ENCODE measurements at places on chromosomes 4 and X. TPM values are rescaled to one million over a fixed set of nuclear protein-coding genes. Genes with fewer than 3 reads are reported as not detected.

DNA sequence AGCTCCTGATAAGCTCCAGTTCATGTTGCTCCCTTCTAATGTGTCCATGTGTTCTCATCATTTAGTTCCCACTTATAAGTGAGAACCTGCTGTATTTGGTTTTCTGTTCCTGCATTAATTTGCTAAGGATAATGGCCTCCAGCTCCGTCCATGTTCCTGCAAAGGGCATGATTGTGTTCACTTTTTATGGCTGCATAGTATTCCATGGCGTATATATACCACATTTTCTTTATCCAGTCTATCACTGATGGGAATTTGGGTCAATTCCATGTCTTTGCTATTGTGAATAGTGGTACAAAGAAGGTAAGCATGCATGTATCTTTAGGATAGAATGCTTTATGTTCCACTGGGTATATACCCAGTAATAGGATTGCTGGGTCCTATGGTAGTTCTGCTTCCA lies 197.2 kb upstream of the ITM2A start:
- DNase-seq: no peak

DNA sequence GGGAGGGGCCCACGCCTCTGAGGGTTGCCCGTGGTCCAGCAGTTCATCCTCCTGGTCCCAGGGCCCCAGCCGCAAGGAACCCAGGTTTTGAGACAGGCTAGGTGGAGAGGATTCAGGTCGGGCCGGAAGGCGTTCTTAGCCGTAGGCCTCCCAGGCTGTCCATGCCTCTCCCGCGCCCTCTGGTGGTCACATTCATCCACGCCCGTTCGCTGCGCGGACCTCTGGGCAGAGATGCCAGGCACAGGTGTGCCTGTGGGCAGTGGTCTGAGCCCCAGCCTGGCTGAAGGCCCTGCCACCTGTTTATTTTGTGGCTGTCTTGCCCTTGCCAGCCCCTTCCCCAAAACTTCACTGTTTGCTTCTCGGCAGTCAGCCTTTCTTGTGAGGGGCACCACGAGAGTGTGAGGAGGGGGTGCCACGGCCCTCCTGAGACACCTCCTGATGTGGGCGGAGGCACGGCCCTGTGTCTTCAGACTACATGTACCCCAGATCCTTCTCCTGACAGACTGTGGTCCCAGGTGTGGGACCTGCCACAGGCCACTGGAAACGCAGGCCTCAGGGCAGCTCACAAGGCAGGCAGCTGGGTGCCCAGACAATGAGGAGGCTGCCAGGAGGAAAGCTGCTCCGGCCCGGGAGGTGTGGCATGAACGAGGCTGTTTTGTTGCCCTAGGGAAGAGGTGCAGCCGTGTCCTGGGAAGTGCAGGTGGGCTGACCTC lies 5.0 kb downstream of the UVSSA start:
- peak; percentile 52 for DNase-seq

DNA sequence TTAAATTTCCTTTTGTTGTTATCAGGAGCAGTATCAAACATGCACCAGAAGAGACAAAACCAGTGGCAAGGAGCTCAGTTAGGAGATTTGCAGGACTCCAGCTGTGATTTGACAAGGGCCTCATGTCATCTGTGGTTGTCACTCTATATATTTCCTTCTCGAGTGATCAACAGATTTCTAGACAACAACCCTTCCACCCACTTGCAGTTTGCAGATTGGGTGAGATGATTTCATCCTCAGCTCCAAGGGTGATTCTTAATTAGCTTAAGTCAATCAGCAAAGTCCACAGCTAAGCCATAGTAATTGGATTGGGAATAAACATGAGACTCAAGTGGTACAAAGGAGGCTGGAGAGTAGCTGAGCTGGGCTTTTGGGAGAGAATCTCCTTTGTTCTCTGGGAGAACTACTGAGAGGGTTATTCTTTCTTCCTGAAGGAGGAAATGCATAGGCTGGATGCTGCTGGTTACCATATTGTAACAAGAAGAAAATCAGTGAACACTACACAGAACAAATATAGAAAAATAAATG lies 192.8 kb downstream of the PPARGC1A start:
- no peak for DNase-seq

DNA sequence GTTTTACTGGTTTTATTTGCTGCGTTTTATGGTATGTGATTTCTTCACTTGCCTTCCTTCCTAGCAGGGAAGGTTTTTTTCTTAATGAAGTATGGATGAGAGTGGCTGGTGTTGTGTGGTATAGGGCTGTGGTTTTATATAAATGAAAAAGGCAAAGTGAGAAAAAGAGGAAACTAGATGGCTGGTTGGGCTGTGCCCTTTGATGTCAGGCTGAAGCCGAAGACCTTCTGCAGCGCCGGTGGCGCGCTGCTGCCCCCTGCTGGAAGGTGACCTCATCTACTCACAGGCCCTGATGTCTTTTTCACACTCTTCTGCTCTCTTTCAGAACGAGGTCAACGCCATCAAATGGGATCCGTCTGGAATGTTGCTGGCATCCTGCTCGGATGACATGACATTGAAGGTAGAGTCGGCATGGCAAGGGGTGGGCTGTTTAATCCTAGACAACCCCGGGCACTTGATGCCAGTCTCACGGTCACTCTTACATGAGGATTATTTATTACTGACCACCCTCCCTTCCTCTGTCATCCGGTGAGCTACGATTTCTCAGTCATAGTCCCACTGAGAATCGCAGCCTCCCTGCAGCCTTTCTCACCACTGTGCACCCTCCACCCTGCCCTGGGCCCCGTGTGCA lies 56.6 kb downstream of the GPR143 start:
- peak; percentile 70 for DNase-seq

- DNase-seq: no peak
Observed at GRCh38 chrX:129545408-129545807, 5.3 kb downstream of the OCRL start.

DNA sequence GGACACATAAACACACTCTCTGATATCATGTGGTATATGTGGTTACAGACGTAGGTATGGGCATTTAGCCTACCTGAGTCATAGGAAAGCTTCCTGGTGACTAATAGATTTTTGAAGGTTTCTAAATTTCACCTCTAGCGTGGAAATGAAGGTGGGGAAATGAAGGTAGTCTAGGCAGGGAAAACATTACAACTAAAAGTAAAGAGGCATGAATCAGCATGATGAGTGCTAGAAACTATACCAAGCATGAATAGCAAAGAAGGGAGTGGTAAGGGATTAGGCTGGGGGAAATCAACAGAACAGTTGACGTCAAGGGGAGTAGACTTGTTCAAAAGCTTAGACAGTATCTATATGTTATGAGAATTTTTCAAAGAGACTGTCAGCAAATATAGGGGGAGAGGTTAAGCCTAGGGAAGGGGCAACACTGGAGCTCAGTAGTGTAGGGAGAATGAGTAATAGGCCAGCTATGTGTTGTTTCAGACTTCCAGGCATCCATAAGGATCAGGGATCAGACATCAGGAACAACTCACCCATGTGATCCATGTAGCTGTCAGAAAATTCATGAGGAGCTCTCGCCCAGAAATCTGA lies 279.3 kb upstream of the DIPK2B start:
- DNase-seq: peak; percentile 89

DNA sequence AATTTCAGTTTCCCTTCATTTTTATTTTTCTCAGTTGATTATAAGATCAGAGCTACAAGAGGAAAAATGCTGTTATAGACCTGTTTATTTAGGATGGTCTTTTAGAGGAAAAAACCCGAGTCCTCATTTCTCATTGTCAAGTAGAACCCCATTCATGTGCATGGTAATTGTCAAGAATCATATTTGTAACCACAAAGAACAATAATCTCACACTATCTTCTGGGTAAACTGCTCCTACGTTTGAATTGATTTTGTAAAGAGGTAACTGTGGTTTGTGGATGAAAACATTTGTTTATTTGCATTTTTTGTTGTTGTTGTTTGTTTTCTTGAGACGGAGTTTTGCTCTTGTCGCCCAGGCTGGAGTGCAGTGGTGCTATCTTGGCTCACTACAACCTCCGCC lies 23.8 kb downstream of the RAPGEF2 start:
- DNase-seq: no peak

DNA sequence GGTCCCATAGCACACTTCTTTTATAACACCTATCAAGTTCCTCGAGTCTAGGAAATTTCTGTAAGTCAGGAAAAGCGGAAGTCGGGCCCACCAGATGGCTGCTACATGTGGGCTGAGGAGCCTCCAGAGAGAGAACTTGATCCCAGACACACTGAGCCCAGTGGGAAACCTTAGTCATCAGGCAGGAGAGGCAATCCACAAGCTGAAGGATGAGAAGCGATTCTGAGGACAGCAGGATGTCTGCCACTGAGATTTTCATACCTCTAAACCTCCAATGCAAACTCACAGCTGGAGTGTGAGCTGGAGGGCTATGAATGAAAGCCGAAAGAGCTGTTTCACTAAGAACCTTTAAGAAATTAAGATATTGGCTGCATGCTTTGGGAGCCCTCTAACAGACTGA lies 52.6 kb upstream of the PDHA1 start:
- DNase-seq: no peak

DNA sequence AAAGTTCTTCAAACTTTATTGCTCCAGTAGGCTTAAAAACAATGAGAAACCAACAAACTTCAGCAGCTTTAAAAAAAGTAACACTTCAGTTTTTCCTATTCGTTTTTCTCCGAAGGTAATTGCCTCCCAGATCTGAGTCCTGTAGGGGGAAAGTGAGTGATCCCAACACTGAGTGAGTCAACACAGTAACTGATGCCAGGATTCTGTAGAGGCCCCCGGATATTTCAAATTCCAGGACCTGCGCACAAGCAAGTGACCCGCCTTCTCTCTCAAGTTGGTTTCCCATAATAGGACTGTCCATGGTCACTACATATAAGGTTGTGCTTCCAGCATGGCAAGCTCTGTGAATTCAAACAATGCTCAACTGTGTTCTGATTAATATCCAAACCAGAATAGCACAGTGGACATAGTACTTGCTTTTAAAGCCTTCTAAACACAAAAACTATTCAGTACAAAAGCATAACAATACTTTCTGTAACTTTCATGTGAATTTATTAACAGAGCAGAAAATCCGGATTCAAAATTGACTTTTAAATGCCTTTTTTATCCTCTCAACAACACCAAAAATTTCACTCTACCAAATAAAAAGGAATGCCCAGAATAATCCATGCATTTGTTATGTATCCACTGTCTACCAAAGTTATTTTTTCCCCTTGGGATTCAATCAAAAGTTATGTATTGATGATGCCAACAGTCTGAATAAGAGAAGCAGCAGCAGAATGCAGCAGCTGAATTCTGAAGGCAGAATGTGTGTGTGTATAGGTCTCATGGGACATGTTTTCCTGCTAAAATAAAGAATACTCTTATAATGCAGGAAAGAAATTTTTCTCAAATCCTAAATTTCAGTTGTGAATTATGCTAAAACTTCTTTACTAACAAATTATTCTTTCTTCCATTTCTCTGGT lies at the start of gene DMD:
TSS of gene DMD (minus strand) at position 194 of the 905 bp plus-strand sequence. CDS start 237 bp downstream, outside the sequence.
- peak; percentile 0 for DNase-seq

- no peak for DNase-seq
Observed at GRCh38 chr4:158527516-158527915, 5.8 kb downstream of the RXFP1 start.

DNA sequence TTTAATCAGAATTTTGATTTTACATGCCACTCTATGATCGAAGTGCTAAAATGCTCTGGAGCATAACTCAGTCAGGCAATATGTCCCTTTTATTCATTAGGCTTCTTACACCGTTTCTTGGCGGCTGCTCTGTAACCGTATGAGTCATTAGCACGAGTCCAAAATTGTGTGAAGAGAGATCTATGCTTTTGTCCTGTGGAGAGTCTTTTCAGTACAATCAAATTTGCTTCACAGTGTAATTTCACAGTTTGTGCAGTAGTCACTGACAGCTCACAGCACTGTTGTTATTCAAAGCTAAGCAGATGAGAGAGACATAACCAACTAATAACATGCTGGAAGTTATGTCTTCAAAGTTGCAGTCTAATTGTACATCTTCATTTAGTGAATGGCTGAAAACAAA lies 167.8 kb downstream of the PCDH10 start:
- peak; percentile 58 for DNase-seq

DNA sequence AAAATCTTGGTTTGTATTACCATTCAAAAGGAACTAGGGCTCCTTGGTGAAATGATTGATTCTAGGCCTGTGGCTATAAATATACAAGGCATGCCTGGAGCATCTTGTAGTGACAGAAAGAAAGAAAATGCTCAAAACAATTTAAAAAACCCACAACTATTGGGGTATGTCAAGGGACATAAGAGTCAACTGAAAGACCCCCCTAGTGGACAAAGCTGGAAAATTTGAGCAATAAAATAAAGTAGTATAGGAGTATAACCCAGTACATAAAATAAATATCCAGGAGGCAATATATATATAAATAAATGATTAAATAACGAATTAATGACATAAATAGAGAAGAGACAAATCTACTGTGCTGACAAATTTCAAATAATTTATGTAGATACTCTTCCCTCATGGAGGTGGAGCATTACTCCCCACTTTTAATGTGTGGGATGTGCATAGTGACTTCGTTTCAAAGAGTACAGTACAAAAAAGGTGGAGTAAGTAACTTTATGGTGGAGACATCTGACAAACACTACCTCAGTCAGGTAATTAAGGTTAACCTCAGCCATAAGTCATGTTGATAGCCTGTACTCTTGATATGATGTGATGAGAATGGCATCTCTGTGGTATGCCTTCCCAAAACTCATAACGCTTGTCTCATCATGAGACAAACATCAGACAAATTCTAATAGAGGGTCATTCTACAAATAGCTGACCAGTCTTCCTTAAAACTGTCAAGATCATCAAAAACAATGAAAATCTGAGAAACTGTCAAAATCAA lies 185.0 kb upstream of the GLRA2 start:
- no peak for DNase-seq

DNA sequence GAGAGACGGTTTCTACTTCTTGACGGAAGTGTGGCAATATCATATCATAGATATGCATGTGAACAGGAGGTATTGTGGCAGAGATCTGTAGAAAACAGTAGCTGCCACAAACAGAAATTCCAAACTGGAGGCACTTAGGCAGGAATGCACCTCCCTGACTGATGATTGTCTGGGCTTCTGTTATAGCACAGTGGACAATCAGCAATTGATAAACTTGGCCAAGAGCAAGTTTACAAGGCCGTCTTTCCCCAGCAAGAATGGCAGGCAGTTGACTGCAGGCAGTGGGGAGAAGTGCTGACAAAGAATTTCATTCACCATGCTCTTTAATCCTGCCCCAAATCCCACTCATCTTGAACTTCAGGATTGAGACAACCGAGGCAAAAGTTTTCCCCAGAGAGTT lies 114.4 kb upstream of the STOX2 start:
- no peak for DNase-seq

ARX gene
- 0.03 TPM for total RNA-seq

ATP2B3 gene
- not detected for total RNA-seq

CCSER1 gene
- total RNA-seq: not detected
